ENCODE measurements at places on chromosomes 5 and 9.

- no peak for DNase-seq
Observed at GRCh38 chr5:6407558-6408259, 29.4 kb upstream of the MED10 start.

- no peak for DNase-seq
Observed at GRCh38 chr9:82495884-82496777, 507.6 kb downstream of the SPATA31D1 start.

DNA sequence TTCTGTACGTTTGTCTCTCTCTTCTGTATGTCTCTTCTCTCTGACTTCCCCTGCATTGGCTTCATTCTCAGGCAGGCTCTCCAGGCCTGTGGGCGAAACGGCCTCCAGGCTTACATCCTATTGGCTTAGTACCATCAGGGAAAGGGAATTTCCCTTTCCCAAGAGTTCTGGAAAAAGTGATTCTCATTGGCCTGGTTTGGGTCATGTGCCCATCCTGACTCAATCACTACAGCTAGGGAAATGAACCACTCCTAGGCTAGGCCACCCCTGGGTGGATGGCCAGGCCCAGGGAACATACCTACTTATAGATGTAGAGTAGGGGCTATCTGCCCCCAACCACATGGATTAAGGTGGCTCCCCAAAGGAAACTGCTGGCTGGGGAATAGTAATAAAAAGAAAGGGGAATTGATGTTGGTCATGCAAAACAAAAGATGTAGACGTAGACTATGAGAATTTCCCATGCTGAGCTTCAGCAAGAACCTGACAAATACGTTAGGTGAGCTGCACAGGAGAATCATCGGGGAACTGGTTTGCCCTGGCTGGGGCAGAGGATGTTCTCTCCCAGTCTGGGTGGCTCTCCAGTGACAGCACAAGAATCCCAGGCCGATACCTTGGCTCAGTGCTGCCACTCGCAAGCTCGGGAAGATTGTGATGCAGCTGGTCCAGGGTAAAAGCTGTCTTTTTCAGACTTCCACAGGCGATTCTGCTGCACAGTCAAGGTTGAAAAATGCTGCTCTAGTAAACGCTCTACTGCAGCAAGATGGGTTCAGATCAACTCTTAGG, 3.7 kb upstream of the EGR1 start:
- peak; percentile 71 for DNase-seq

- no peak for DNase-seq
Observed at GRCh38 chr5:154394307-154394706, 51.5 kb upstream of the SAP30L start.

DNA sequence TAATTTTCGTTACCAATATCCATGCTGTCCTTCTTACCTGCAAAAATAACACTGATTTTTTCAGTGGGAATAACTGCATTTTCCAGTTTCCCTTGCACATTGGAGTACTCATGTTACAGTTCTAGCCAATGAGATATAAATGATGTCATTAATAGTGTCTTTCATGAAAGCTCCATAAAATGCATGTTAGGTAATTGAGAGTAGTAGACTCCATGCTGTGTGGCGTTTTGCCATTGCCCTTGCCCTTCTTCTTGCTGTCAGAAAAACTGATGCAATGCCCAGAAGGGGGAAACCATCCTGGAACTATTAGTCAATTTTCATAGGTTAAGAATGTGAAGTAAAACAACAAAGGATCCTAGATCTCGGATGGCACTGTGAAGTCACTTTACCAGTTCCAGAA, 1765.3 kb downstream of the EFNA5 start:
- peak; percentile 15 for DNase-seq

DNA sequence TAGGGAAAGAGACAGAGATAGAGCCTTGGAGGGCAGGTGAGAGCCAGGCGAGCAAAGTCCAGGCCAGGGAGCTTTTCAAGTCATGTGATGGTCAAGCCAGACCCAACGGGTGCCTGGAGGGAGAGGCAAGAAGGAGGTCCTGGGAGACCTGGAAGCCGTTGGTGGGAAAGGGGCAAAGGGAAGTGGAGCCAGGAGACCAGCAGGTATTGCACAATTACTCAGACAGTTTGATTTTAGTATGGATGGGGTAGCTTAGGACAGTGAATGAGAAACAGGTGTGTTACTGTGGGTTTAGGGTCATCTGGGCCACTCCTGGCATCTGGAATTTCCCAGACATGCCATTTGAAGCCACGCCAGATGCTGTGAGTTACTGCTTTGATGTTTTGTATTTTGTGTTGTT, 5.1 kb downstream of the SECISBP2 start:
- no peak for DNase-seq

GRCh38 chr9:71604197-71605063, 163.9 kb downstream of the CEMIP2 start:
- DNase-seq = peak; percentile 68

- no peak for DNase-seq
Observed at GRCh38 chr5:20833081-20833627, 845.2 kb upstream of the CDH18 start.

GRCh38 chr5:124718380-124718789, 28.1 kb downstream of the ZNF608 start:
- DNase-seq = no peak

DNA sequence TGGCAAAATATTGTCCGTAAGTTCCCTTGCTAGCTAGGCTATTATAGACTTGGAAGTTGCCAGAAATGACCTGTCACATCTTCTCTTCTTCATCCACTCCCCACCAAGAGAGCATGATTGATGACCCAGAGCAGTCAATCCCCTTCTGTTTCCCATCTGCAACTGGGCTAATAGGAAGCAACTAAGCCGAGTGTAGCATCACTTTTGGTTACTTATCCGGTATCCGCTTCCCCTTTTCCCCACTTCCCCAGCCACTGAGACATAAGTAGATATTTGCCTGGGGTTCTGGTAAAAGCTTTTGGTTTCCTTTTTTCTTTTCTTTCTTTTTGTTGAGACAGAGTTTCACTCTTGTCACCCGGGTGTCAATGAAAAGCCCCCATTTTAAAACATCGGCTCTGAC, 29.4 kb upstream of the LIFR start:
- DNase-seq = no peak

DNA sequence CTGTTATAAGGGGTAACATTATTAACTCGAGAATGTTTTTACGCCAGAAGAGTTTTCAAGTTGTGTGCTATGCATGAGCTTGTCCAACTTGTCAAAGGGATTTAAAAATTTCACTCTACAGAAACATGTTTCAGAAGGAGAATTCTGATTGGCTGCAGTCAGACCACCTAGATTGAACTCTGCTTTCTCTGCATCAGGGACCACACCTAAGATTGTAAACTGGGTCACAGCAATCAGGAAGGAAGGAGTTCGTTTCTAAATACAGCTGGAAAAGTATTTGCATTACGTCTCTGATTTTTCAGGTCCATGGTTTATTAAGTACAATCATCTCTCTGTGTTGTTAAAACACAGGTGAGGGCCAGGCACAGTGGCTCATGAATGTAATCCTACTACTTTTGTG, 5.8 kb downstream of the GLRX start:
- no peak for DNase-seq
